ENCODE measurements at places on chromosomes 13 and 19.

- DNase-seq = no peak
- H3K27me3 ChIP-seq = no peaks in the 10 kb centered on the region
- H3K27ac ChIP-seq = no peak overlapping the region
- H3K4me1 ChIP-seq = peaks cover 4% of the 10 kb centered on the region
These were observed 503.9 kb downstream of the GPC5 start for GRCh38 chr13:91902291-91902690.

- peak; percentile 16 for DNase-seq
- no peaks in the 10 kb centered on the region for H3K36me3 ChIP-seq
- H3K4me3 ChIP-seq = no peak overlapping the region
- no peak overlapping the region for H3K27ac ChIP-seq
These were observed 1180.1 kb upstream of the ATXN8OS start for GRCh38 chr13:68927387-68928026.

- no peak overlapping the region for H3K27ac ChIP-seq
- no peak overlapping the region for H3K4me3 ChIP-seq
- H3K36me3 ChIP-seq = no peaks in the 10 kb centered on the region
These were observed 1.2 kb upstream of the GNG8 start for GRCh38 chr19:46637224-46637623.

GRCh38 chr19:53897459-53897858 lies 11.6 kb upstream of the CACNG7 start:
- H3K27me3 ChIP-seq = no peaks in the 10 kb centered on the region
- no peak for DNase-seq
- H3K4me3 ChIP-seq = no peak overlapping the region
- H3K27ac ChIP-seq = no peak overlapping the region
- H3K4me1 ChIP-seq = no peaks in the 10 kb centered on the region

GRCh38 chr19:18993115-18993514 lies 40.2 kb downstream of the SUGP2 start:
- no peak overlapping the region for H3K4me3 ChIP-seq
- no peak for DNase-seq
- H3K4me1 ChIP-seq = no peaks in the 10 kb centered on the region
- H3K27me3 ChIP-seq = no peaks in the 10 kb centered on the region
- no peaks in the 10 kb centered on the region for H3K36me3 ChIP-seq

DNA sequence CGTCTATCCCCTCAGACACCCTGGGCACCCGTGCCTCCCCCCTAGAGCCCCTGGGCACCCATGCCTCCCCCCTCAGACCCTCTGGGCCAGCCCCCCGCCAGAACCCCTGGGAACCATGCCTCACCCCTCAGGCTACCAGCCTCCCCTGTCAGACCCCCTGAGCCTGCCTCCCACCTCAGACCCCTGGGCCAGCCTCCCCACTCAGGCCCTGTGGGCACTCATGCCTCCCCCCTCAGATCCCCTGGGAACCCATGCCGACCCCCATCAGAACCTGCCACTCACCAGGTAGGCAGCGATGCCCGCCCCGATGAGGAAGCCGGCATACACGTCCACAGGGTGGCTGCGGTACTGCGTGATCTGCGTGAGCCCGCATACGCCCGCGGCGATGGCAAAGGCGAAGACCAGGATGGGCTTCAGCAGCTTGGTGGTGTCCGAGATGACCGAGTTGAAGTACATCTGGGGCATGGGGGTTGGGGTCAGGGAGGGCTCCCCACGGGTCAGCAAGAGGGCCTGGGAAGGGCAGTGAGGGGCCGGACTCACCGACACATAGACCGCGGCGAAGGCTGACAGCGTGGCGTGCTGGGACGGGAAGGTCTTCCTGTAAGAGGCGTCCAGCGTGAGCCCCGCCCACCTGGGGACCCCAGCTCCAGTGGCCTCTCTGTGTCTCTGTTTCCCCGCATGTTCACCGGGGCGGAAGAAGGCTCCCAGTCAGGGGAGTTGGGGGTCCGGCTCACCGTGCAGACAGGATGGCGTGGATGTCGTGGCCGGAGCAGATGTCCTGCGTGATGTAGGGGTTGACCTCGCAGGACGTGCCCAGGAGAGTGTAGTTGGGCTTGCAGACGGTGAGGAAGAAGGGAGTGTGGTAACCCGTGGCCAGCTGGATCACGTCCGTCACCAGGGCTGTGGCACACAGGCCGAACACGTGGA lies 7.3 kb downstream of the PLPPR3 start:
- H3K4me1 ChIP-seq = no peaks in the 10 kb centered on the region
- H3K27ac ChIP-seq = no peak overlapping the region
- H3K36me3 ChIP-seq = peaks cover 28% of the 10 kb centered on the region
- no peak overlapping the region for H3K4me3 ChIP-seq
- no peaks in the 10 kb centered on the region for H3K27me3 ChIP-seq
- DNase-seq = no peak

DNA sequence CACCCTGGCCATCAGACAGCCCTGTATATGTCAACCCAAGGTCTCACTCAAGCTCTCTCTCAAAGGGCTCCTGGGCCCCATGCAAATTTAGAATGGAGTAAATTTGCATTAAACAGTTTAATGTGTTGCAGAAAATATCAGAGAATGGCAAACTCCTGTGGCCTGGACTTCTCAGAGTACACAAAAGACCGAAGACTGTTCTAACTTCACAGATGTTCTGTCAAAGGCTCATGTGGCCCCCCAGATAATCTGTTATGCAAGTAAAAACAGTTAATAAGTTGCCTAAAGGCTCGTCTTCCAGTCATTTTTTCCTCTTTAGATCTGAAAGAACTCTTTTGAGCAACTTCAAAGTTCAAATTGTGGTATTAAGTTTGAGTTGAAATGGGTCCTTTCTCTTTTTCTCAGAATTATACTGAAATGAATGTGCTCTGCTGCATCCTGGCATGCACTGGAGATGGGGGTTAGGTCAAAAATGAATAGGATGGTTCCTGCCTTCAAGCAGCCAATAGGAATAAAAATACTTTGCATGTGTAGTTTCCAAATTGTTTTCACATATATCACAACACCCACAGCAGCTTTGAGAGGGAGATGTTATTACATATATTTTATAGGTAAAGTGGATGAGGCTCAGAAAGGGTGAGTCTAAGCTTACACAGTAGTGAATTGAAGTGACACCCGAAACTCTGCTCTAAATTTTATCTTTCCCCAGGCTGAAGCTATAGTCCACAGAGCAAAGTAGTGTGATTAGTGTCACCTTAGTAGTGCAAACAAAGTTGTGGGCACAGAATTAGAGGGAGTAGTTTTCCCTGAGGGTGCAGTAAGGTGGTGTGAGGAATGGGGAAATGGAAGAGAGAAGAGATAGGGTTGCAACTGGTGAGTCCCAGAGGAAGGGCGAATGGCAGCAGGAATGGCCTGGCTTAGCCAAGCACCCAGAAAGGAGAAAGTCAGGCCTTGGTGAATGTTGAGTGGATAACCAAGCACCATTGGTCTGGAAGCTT lies 205.0 kb upstream of the RFC3 start:
- no peak overlapping the region for H3K4me3 ChIP-seq
- no peaks in the 10 kb centered on the region for H3K27me3 ChIP-seq
- H3K36me3 ChIP-seq = no peaks in the 10 kb centered on the region

All from MM.1S (cell line).